ENCODE measurements at places on chromosomes 7 and 10.
A peak's percentile ranks its signal among the peaks of the same experiment; 100 is the strongest.

- DNase-seq = no peak
Observed at GRCh38 chr10:79166312-79166721, 97.6 kb downstream of the ZMIZ1 start.

- DNase-seq = no peak
Observed at GRCh38 chr7:48118041-48118440, 29.0 kb downstream of the UPP1 start.

- no peak for DNase-seq
Observed at GRCh38 chr10:82889728-82890127, 1014.7 kb downstream of the NRG3 start.

- no peak for DNase-seq
Observed at GRCh38 chr10:69934768-69935167, 117.9 kb upstream of the MACROH2A2 start.

- DNase-seq = no peak
Observed at GRCh38 chr7:113873554-113874151, 45.2 kb downstream of the PPP1R3A start.

DNA sequence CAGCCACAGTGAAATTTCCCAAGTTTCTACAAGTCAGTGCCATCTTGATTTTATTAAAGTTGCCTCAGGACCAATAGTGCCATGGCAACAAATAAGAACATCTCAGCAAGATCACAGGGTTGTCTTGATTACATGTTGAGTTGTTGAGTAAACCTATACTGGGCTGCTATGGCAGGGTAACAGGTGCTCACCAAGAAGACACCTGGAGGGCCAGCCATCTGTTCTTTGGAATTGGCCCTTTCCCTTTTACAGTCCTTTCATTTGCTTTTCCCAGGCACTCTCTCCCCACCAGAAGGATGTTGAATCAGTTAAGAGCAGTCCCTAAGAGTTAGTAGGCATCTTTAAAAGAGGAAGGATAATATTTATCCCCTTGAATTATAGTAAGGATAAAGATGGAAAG is 582.0 kb downstream of the TNS3 start:
- no peak for DNase-seq

- no peak for DNase-seq
Observed at GRCh38 chr10:15306735-15307280, 64.3 kb downstream of the FAM171A1 start.

DNA sequence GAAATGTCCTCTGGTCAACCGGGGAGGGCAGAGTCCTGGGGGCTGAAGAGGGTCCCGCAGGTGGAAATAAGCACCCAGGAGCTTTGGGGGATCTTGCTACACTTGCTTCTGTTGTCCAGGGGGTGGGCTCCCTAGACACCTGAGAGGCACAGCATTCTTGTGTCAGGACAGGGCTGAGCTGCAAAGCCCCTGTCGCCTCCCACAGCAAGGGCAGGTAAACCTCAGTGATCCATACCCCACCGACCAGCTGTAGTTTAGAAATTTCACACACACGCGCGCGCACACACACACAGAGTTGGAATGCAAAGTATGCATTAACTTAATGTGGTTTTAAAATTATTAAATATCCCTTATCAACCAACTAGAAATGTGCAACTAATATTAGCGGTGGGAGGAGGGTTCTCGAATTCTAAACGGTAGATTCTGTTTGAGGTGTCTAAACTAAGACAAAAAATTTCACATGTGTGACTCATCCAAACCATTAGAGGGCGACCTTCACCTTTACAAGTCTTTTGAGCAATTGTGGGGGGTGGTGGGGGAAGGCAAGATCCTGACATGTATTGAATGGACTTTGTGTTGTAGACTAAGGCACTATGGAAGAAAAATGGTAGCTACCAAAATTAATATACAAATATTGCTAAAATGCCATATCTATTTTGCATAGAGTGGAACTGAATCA is 34.3 kb upstream of the PTF1A start:
- DNase-seq = no peak

DNA sequence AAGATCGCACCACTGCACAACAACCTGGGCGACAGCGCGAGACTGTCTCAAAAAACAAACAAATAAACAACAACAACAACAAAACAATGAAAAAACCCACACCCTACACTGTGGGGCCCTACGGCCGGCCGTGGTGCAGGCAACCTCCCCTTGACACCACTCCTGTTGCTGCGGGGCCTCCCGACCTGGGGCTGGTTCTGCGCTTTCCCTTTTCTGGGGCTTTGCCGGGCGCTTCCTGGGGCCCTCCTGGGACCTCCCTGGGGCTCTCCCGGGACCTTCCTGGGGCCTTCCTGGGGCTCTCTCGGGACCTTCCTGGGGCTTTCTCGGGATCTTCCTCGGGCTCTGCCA is 46.6 kb downstream of the INSIG1 start:
- DNase-seq = no peak

DNA sequence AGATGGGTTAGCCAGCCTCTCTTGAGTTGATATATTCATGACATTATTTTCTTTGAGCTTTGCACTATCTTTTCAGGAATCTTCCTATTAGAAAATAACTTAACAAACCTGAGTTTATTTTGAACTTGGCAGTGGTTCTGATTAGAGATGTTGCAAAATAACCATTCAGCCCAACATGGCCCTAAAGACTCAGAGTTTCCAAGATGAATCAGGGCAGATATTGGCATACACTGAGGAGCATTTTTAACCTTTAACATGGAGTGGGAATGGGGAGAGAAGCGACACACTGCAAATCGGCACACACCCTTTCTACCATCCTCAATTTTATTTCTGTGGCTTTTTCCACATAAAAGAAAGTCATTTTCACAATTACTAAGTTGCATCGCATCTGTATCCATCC is 190.8 kb downstream of the TRIL start:
- no peak for DNase-seq

DNA sequence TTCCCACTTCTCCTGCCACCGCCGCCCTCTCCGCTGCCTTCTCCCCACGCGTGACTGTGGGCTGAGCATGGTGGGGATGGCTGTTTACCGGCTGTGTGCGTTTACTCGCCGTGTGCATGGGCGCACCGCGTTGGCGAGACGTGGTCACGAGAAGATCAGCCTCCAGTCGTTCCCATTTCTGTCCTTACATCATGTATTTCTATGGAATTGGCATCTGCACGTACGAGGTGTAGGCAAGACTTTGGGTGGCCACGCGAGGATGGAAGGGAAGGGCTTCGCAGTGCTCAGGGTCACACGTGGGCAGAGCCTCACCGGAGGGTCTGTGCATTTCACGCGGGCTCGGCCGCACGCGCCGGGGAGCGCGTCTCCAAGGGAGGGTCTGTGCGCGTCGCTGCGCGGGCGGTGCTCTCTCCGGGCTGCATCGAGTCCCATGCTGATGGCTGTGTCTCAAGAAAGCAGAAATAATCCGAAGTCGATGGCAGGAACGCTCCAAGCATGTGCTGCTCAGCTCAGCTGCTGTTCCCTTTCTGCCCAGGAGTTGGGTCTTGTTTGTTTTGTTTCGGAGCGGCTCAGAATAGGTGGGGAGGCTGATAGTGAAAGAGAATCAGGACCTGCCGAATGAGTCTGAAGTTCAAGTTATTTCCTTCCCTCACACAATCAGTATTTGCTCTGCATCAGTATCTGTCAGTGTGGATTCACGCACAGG is 973 bp downstream of the CAMK1D start:
- peak; percentile 46 for DNase-seq

GRCh38 chr10:29746080-29746797 is 111.5 kb upstream of the SVIL start:
- DNase-seq = no peak

DNA sequence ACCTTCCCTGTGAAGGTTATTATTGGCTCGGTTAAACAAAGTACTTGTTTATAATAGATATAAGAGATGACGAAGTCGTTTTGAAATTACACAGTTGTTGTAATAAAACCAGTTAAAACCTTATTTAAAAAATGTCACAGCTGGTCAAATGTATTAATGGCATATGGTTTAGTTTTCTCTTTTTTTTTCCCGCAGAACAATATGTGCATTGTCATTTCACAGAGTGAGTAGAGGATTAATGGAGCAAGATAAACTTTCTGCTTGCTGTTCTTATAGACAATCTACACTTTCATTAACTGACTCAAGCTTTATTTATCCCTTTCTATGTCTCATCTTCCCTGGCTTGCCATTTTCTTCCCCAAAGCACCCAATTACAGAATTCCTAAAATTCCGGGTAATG is 404.3 kb upstream of the NPVF start:
- no peak for DNase-seq

GRCh38 chr7:149161241-149161848 is 14.1 kb downstream of the ZNF398 start:
- DNase-seq = no peak

DNA sequence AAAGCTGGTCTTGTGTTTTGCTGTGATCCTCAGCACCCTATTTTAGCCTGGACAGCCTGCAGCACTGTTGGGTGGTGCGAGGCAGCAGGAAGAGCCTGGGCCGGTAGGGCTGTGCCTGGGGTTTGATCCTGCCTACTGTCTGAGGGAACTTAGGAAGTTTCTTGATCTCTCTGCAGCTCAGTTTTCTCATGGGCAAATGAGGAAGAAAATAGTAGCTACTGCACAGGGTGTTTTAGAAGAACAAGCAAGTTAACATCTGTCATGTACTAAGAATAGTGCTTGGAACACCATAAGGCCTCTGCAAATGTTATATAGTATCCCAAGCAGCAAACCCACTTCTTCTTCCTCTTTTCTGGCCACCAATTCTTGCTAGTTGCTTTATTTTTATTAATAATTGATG is 12.0 kb upstream of the AGR2 start:
- DNase-seq = no peak

DNA sequence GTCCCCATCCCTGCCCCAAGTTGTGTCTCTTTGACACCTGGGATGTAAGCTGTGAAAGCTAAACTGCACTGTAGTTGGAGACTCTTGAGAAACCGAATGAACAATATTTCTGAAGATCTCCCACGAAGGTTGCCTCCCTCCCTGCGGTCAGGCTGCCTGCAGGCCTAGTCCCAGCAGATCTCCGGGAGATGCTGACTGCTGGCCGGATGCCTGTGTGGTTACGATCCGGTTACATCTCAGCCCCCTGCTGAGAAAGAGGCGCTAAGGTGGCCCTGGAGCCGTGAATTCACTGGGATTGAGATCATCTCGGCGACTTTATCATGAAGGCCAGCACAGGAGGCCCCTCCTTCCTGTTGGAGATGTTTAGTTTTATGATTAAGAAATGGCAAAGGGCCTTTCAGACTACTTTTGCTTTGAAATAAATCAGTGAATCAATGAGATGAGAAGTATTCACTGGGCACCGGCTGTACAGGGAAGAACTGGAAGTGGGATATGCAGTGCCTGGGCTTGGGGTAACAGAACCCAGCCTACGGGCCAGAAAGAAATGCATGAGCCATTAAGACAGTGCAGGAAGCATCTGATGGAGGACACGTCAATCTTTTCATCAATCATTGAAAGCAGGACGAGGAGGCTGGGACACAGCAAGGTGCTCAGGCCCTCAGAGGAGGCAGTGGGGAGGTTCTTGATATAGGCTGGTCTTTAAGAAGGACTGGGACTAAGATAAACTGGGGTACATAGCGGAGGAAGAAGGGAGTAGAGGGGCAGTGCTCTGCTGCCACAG is 177.6 kb downstream of the PRKAG2 start:
- DNase-seq = no peak

- DNase-seq = no peak
Observed at GRCh38 chr7:105450177-105450861, 61.6 kb upstream of the SRPK2 start.

- DNase-seq = no peak
Observed at GRCh38 chr10:78302739-78302988, 269.0 kb downstream of the RPS24 start.

DNA sequence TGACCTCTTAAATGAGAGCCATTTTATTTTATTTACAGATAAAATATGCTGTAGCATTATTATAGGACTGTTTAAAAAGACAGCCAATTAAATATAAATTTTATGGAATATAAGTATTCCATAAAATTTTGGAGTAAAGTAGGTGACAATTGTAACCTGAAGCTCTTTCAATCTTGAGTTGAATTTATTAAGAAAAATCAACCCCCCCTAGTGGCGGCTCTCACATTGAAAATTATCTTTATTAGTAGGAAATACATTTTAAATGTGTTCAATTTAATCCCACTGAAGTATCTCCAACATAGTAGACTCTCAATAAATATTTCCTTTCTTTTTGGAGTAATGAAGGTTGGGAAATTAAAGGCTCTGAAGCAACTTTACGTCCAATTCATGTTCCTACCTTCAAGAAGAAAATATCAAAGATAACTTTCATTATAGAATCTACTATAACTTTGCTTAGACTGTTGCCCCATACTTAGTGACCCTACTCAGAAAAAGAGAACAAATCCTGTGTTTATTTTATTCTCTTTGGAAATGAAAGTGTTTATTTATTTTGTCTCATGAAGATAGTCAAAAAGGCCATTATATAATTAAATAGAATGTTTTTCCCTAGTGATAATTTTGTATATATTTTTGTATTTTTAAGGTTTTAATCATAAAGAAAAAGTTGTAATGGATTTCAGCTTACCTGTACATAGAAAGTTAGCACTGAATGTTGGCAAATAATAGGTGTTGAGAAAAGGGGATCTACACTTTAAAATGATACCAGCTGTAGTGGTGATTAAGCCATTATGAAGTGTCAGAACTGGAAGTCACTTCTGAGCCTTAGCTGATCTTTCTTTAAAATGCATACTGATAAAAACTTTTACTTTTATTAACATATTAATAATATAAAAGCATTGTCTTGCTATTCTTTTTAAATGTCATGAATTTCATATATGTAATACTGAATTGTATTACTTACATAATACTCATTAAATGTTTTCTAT is 3.3 kb downstream of the AHR start:
- peak; percentile 55 for DNase-seq

DNA sequence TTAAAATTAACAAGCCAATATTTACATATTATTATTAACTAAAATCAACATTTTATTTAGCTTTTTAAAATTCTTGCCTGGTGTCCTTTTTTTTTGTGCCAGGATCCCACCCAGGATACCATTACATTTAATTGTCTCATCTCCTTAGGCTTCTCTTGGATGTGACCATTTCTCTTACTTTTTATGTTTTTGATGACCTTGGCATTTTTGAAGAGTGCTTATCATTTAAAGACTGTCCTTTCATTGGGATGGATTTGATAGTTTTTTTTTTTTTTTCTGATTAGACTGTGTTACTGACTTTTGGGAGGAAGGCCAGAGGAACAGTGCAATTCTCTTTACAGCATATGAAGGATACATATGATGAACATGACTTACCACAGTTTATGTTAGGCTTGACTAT is 181.4 kb upstream of the SMIM30 start:
- no peak for DNase-seq

DNA sequence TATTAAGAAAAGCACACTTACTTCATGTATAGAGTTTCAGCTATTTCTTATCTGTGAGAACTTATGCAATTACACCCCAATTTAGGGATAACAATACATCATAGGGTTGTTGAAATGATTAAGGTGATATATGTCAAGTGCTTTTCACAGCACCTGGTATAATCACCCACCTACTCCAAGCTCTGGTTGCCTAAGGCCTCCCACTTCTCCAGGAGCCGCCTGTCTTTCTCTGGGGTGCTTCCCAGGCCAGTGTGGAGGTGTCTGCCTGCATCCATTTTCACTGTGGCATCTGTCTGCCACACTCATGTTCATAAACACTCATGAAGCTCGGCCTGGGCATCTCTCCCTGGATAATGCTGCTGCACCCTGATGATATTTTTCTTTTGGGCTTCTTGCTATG is 250.3 kb downstream of the STK31 start:
- no peak for DNase-seq
